ENCODE measurements at places on chromosomes 3 and 15.

DNA sequence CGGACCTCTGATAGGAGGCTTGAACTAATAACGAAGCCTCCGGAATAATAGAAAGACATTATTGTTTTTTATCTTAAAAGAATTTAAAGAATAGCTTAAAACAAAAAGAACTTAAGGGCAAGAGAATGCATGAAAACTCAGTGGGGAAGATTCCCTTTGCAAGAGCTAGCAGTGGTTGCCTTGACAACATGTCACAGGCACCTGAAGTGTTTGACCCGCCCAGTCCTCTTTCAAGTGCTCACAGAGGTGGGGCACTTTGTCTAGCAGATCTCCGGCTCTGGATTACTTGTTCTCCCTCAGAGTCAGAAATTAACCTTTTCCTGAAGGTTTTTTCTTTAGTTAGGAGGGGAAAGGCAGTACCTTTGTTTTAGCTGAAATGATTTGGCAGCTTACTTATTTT is 37.8 kb downstream of the LARS2 start:
- DNase-seq: peak; percentile 15

- no peak for DNase-seq
Measured at GRCh38 chr3:151236736-151237135, 33.7 kb upstream of the GPR171 start.

GRCh38 chr3:128603811-128604775 is 46.5 kb downstream of the RPN1 start:
- DNase-seq: no peak

GRCh38 chr3:46416811-46417510 is 9.9 kb downstream of the CCRL2 start:
- DNase-seq: peak; percentile 46

GRCh38 chr3:28115316-28115715 is 126.1 kb upstream of the CMC1 start:
- DNase-seq: no peak

GRCh38 chr3:176919836-176920765 is 277.2 kb downstream of the TBL1XR1 start:
- peak; percentile 71 for DNase-seq

Data from NCI-H748 treated with DMSO at 0.1 percent for 48 hours (cell line).